ENCODE measurements at places on chromosomes 4 and X.

GRCh38 chrX:46204721-46205422, 340.3 kb downstream of the ZNF674 start:
- no peak for DNase-seq

GRCh38 chr4:58653251-58653650, 1543.1 kb upstream of the IGFBP7 start:
- DNase-seq, result no peak

DNA sequence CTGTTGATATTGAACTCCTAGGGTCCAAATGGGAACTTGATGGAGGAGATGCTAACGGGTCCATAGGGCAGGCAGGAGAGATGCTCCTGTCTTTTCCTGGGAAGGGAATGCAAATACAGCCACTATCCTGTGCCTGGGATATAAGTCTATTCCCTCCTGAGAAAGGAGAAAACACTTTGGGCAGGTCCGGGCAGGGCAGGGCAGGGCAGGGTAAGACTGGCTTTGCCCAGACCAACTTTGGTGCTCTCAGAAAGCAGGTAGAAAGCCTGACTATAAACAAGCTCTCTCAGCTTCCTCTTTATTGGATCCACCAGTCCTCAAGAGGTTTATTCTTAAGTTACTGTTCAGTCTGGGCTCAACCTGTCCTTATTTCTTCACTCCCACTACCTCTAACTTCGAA, 232.3 kb downstream of the PTTG2 start:
- no peak for DNase-seq

GRCh38 chrX:22122510-22122909, 90.4 kb downstream of the PHEX start:
- no peak for DNase-seq

DNA sequence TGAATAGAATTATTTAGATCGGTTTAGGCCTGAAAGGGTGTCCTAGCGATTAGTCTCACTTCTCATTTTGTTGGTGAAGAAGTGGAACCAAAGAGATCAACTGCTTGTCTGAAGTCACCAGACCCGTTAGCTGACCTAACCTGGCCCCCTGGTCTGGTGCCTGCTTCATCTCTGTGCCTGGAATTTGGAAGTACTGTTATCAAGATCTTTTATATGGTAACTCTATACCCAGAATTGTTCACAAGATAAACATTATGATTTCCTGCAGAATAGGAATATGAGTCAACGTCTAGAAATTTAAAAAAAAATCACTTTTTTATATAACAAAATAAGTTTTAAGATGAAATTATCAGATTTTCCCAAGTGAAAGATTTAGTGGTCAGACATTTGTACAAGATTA, 37.2 kb downstream of the LRP2BP start:
- peak; percentile 14 for DNase-seq

GRCh38 chrX:85992811-85993229, 54.5 kb downstream of the CHM start:
- no peak for DNase-seq

DNA sequence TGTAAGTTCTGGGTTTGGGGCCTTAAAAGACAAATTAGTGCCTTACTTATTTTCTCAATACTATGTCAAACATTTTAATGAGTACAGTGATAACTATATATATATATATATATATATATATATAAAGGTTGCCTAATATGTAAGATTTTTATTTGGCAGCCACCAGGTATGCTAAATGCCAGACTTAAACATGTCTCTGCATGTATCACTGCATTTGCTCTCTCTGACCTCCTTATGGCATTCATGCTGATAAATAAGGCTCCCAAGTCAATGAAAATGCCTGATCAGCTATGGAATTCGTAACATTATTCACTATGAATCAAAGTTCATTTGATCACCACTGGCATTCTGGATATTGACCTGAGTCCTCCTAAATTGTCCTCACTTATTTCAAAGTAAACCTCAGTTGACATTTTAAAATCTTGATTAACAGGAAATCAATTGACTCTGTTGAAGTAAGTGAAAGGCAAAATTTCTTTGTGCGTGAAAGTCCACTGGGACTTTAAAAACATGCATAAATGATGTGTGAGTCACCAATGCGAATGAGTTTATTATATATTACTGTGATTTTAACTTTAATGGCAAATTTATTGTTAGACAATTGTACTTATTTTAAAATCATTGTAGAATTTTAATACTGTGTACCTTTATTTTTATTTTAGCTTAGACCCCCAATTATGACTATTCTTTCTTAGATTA, 29.2 kb upstream of the AREG start:
- no peak for DNase-seq

- DNase-seq, result no peak
Observed at GRCh38 chrX:120560405-120560841, 339 bp downstream of the CUL4B start.

GRCh38 chr4:81676537-81676936, 204.8 kb upstream of the RASGEF1B start:
- no peak for DNase-seq

GRCh38 chrX:5640071-5640470, 588.6 kb downstream of the NLGN4X start:
- DNase-seq, result no peak

DNA sequence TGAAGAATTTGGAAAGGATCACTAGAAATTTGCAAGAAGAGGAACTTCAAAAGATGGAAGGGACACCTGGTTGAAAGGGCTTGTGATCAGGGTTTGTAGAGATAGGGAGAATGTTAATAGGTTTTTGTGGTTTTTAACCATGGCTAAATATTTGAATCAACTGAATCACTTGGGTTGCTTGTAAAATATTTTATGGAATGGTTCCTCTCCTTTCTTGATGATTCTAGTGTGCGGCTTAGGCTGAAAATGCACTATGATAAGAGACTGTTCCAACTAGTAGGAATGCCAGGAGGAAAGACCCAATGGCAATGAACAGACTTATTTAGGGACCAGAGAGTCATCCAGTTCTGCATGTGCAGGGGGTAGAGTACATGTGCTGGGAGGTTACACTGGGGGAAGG, 408.2 kb downstream of the ARHGAP24 start:
- no peak for DNase-seq

- no peak for DNase-seq
Observed at GRCh38 chr4:153269218-153269990, 65.2 kb downstream of the TRIM2 start.

DNA sequence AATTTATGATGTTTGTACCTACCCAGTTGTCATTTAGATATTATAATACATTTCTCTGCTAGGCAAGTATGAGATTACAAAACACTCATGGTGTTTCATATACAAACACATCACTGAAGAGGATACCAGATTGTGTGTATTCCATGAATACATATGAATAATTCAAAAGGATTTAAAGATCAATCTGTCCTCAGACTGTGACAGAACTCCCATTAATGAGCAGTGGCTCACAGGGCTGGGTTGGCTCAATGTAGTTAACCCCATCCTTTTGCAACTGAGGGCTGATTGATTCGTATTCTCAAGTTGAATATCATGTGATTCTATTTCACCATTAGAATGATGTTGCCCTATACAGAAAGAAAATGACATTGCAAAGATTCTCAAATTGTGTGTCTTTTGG, 79.6 kb upstream of the SPANXN2 start:
- DNase-seq, result no peak

GRCh38 chrX:87517571-87518141, at the start of gene KLHL4:
Gene KLHL4 (plus strand): TSS chrX:87517802. CDS start chrX:87517894, 92 bp downstream.
- DNase-seq, result no peak

- DNase-seq, result no peak
Observed at GRCh38 chr4:156596026-156596425, 375.6 kb downstream of the PDGFC start.

DNA sequence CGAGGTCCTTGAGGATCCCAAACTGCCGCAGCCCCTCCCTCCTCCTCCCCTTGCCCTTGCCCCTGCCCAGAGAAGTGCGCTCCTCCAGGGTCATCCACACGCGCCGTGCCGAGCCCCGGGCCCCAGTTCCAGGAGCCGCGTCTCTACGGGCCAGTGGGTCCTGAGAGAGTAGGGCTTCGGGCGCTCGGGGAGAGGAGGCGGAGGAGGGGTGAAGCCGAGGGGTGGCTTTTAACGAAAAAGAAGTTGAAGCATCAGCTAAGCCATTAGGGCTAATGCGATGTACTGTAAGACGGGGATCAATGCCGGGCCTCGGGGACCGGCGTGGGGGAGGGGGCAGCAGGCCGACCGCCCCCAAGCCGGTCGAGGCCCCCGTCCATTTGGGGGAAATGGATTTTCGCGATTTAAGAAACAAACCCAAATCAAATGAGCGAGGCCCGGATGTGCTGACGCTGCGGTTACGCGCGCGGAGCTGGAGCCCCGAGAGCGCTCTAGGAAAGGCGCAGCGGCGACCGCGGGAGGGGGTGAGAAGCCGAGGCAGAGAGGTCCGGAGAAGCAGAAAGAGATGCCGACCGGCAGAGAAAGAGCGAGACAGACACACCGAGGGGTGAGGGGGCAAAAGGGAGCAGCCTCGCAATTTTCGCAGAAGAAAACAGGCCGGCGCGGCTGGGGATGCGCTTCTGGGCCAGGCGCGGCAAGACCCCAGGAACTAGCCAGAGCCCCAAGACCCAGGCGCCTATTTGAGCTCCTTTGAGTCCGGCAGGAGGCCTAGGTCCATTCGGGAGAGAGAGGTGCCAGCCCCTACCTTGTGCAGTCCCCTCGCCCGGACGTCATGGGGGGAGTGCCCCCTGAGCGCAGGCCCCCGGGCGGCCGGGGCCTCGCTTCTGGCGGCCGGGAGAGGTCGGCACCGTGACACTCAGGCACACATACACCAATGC, 13.6 kb downstream of the HMX1 start:
- DNase-seq, result no peak

- no peak for DNase-seq
Observed at GRCh38 chrX:132539611-132540010, 50.8 kb upstream of the MBNL3 start.

DNA sequence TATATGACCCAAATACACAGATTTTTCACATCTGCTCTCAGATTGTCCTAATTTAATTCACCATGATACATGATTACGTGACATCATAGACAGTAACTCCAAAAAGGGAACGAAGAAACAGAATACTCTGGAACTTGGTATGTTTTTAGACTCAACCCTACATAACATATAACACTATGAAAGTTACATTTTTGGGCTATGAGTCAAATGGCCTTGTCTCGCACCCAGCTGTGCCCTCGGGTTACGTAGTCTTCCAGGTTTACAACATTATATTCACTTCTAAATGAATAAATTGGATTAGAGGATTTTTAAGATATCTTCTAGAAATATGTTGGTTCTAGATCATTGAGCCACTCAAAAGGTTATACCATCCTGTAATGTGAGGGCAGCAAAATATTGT, 2089.6 kb upstream of the TENM3 start:
- no peak for DNase-seq

DNA sequence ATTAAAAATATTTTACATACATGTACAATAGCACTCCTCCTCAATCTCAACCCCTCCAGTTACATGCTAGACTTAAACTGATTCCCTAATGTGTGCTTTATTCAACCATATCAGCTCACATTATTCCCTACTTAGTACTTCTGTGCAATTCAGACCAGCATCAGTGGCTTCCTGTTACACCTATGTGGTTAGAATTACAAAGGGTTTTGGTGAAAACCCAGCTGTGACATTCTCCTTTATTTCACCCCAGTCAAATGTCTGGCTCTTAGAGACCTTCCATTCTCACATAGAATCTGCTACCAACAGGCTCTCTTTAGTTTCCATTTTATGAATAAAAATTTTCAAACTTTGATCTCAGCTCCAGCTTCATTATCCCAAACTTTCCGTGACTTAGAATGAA, 85.2 kb upstream of the SLC7A11 start:
- no peak for DNase-seq

- DNase-seq, result no peak
Observed at GRCh38 chrX:19272452-19272851, 71.3 kb upstream of the PDHA1 start.

DNA sequence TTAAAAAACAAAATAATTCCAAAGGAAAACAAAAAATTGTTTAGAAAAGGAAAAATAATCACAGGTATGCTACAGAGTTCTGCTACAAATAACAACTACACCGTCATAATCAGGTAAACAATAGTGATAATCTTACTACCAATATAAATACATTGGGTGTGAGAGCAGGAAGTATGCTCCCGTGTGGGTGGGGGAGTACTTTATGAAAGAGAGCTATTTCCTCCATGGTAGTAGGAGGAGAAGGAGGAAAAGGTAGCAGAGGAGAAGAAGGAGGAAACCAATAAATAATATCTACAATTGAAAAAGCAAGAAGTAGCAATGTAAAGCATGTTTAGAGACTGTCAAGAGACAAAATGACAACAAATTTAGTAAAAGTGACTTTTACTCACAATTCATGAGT, 35.1 kb downstream of the TEC start:
- no peak for DNase-seq

- DNase-seq, result no peak
Observed at GRCh38 chrX:65920620-65921019, 119.3 kb downstream of the VSIG4 start.
